Sigmoid colon (tissue), 7 donors: ENCODE measurements at places on chromosomes 1 and 21.

GRCh38 chr1:108657356-108658080, 3.4 kb downstream of the HENMT1 start:
- no peak for DNase-seq

- no peak for DNase-seq
Observed at GRCh38 chr1:172766462-172766861, 107.6 kb downstream of the FASLG start.

- no peak for DNase-seq
Observed at GRCh38 chr1:67171978-67172377, 5.7 kb downstream of the IL23R start.

DNA sequence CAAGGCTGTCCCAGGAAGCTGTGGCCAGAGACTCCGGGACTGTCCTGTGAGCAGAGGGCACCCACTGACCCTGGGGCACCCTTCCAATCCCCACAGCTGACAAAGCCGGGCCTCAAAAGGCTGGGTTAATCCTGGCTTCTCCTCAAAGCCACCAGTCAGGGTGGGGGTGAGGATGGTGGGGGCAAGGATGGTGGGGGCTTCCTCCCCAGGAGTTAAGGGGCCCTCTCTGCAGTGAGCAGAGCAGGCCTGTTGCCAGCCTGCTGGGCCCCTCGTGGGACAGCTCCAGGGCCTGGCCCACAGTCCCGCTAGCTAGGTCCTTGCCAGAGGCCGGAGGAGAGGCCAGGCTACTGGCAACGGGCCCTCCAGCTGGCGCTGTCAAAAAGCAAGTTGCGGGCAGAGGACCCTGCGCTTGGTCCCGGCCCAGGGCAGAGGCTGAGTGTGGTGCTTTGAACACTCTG, 37.9 kb upstream of the CCDC27 start:
- DNase-seq = no peak

DNA sequence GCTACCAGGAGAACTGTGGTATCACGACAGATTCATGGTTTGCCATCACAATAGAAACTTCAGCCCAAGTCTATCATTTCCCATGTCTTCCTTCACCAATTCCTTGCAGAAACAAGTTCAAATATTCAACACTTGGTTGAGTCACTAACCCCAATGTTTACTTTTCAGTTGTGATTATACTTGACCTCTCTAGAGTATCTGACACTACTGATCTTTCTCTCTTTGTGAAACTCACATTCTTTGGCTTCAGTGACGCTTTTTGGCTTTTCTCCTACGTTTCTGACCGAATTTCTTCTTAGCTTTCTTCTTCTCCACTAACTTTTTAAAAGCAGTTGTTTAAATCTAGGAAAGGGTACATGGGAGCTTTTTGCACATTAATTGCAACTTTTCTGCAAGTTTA, 48.8 kb upstream of the HMGB4 start:
- no peak for DNase-seq
